NCI-H187 (cell line): ENCODE measurements at places on chromosomes 7 and 10.

GRCh38 chr7:135755351-135755753, 6.7 kb upstream of the FAM180A start:
- DNase-seq = no peak

DNA sequence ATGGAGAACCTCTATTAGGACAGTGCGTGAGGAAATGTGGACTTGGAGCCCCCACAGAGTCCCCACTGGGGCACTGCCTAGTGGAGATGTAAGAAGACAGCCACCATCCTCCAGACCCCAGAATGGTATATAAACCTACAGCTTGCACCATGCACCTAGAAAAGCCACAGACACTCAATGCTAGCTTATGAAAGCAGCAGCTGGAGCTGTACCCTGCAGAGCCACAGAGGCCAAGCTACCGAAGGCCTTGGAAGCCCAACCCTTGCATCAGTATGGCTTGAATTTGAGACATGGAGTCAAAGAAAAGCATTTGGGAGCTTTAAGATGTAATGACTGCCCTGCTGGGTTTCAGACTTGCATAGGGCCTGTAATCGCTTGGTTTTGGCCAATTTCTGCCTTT, 361.3 kb downstream of the ZNF248 start:
- DNase-seq = no peak

GRCh38 chr10:72740528-72740927, 48.6 kb downstream of the MCU start:
- no peak for DNase-seq

DNA sequence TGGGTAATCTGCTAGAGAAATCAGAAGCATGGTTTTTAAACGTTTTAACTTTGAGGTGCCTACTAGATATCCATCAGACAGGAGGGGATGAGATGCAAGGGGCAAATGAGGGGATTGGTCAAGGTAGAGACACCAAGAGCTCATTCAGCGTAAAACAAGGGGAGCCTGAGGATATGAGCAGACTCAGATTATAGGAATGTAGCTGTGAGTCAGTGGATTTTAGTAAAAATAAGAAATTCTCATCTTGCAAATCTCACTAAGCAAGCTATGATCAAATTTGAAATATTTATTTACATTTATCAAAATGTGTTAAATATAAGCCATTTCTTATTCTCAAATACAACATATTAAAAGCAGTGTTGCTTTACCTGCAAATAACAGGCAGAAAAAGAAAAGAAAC, 21.4 kb upstream of the TFEC start:
- no peak for DNase-seq

DNA sequence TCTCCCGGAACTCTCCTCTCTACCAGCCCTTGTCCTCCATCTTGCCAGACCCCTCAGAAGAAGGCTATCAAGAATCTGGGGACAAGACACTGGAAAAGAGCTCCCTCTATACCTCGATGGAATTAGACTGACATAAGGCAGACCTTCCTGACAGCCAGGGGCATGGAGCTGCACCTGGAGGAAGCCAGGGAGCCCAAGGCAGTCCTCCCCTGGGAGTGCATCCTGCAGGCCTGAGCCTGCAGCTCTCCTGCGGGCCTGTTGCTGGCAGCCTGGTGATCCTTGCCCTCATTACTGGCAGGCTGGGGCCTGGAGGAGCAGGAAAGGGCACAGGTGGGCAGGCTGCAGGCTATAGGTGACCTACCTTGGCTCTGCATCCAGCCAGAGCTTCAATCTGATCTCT, 323.4 kb downstream of the GRID1 start:
- no peak for DNase-seq

DNA sequence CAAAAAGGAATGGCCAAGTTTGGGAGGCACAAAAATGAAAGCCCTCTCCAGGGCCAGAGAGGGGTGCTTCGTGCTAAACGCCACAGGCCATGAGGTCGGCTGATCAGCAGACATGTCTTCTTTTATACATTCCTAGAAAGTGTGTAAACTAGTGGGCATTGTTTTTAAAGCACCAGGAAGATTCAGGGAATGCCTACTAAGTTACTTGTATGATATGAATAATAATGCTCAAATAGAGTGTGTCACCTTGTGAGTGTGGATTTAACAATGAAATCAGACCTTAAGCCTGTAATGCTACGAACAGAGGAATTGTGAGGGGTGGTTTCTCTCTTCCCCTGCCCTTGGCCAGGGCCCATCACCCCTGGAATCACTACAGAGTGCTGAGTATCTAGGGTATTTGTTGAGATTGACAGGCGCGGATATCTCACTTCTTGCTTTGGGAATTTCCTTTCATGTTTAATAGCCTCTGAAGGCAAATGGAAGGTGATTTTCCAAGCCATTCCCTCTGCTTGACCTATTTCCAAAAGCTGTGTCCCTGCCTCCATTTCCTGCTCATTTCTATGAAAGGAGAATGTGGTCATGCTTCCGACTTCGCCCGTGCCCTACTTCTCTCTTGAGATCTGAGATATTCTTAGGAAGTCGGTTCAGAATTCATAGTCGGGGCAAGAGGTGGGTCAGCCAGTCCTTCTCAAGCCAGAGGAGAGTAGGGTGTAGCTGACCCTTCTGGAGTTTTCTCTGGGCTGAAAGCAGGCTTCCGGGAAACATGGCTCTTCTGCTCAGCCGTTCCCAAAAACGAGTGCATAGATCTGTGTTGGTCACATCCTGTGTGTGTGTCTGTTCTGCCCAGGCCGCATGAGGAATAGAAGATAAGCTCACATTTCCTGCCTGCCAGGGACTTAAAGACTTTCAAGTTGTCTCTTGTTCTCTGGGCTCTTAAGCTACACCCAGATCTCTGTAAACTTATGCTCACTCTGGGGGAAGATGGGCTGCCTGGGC, 167.8 kb upstream of the ITGB1 start:
- DNase-seq = no peak

DNA sequence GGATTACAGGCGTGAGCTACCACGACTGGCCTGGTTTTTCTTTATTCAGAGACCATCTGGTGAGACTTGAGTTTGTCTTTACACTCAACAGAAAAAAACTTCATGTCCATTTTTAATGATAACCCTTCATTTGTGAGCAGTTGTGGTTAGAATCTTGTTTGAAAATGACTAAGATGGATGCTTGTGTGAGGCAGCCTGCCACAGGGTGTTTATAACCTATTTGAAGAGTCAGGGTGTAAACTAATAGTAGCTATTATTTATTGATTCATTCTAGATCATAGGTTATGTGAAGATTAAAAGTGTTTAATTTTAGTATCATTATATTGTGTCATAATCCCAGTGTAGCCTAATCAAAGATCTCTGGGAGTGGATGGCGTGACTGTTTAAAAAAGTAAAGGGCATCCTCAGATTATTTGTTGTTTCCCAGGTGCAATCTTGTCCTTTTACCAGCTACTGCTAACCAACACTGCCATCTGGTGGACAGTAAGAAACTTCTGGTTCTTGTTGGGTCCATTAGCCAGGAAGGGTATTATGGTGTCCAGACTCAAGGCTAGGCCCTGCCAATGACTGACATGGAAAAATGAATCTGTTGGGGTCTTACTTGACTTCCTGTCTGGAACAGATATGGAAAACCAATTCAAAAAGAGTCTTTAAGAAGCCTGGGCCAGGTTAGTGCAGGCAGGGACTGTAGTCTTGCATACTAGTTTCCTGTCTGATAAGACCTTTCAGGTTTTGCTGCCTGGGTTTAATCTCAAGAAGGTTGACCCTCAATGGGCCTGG, 24.9 kb downstream of the NRBF2 start:
- DNase-seq = no peak

DNA sequence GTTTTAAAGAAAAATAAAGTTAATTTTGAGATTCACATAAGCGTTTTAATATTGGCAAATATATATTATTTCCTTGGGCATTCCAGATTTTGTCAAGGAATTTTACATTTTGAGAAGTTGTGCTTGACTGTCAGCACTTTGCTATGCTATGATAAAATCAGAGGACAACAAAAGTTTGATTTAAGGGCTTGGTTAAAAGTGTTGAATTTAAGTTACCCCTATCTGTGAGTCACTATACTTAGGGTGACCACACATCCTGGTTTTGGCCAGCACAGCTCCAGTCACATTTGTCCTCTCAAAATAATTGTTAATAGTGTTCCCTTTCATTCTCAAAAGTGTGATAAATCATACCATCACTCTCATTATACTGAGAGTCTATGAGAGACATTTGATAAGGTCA, 34.2 kb upstream of the ANK3 start:
- DNase-seq = no peak

- no peak for DNase-seq
These were observed 21.0 kb upstream of the FAM241B start for GRCh38 chr10:69609077-69609476.

DNA sequence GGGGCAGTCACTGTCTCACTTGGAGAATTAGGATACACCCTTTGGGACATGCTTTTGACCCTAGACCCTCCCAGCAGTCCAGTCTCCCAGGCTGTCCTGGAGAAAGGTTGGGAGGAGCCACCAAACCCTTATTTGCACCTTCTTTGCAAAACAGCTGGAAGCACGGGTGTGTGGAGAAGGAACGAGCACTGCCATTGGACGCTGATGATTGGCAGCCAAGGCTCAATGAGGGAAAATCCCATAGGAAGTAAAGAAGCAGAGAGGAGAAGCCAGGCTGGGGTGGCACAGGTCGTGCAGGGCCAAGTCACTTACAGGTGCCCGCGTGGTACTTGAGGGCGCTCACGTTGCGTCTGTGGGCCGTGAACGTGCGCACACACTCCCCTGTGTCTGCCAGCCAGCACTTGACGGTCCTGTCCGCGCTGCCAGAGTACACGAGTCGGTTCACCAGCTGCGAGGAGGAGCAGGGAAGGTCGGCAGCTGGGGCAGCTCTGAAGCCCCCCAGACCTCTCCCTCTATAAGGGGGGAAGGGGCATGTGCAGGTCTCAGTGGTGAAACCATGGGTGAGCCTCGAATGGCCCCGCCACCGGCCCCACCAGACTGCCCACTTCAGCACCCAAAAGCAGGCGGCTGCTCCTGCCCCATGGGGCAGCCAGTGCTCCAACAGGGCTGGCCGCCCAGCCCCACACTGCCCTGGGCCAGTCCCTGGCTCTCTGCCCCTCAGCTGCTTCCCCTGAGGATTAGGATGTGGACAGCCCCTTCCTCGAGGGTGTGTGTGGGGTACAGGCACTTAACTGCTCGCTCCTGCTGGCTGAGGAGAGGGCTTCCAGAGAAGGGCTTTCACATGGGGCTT, 24.8 kb downstream of the WDR86 start:
- DNase-seq = no peak

DNA sequence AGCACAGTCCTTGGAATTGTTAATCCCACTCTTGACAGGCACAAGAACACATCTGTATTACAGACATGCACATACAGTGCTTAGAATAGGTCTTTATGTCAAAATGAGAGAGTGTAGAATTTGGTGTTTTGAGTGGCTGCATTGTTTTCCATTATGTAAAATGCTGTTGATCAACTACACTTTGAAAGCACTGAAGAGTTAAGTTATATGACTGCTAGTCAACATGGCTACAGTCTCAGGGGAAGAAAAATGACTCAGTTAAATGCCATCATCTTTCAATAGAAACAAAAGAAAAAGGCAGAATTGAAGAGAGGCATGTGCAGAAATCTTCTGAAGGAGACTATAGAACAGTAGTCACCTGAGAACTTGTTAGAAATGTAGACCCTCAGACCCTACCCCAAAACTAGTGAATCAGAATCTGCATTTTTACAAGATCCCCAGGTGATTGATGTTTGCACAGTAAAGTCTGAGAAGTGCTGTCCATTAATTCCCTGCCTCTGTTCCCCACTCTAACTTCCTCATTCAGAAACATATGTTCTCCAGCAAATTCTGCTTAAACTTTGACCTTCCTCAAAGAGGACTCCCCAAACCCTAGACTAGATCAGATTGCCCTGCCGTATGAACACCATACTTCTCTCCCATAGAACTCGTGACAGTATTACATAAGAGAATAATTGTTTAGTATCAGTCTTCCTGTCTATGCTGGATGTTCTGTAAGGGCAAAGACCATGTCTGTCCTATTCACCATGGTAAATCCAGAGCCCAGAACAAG, 16.0 kb downstream of the SND1 start:
- no peak for DNase-seq

- DNase-seq = no peak
These were observed 84.5 kb upstream of the PPP2R2D start for GRCh38 chr10:131816157-131816775.

GRCh38 chr7:157977717-157978496, 609.7 kb downstream of the PTPRN2 start:
- no peak for DNase-seq

DNA sequence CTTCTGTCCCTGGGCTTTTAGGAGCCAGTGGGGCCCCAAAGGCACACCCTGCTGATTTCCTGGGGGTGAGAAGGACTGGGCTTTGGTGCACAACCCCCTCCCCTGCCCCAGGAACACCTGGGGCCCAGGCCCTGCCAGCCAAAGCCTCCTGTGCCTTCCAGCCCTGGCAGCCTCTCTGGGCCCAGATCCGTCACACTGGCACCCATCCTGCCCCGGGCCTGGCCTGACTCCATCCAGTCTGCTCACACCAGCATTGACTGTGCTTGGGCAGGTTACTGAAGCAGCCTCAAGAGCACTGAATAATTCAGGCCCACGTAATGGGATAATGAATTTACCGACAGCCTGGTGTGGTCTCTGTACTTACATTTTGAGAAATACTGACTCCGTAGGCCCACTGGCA, 12.0 kb upstream of the COMTD1 start:
- DNase-seq = no peak

DNA sequence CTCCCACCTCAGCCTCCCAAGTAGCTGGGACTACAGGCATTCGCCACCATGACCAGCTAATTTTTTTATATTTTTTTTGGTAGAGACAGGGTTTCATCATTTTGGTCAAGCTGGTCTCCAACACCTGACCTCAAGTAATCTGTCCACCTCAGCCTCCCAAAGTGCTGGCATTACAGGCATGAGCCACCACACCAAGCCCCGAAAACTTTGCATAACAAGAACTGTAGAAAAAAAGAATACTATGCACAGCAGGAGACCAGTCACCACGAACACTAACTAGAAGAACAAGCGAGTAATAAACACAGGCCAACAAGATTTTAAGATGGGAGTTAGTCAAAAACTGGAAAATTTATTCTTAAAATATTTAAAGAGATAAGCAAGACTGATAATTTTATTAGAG, 447.0 kb downstream of the ETV1 start:
- no peak for DNase-seq

DNA sequence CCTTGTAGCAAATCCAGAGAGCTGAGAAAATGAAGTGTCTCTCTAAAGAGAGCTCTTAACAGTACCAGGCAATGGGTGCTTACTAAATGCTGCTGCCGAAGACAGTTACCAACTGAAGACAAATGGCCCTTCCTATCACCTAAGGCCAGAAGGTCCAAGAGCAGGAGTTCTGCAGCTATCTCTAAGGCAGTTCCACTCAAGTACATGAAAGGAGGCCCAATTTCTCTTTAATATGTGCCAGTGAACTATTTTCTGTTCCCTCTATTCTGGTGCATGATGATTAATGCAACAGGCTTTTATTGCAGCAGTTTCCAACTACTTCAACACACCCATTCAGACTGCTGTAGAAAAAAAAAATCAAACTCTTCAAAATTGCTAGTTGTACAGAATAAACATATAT, 122.5 kb downstream of the SLC25A13 start:
- DNase-seq = no peak

DNA sequence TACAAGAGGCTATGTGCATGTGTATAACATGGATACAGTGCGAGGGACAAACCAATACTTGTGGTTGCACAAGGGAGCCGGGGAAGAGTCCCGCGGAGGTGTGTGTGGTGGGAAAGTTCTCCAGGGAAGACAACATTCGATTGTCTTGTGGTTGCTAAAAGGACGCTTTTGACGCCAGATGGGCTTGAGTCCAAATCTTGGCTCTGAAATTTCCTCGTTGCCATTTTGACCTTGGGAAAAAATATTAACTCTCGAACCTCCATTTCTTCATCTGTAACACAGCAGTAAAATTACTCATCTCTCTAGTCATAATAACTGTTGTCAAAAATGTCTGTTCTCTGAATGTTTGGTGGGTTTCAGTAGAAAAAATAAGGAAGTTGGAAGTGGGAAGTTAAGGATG, 16.5 kb downstream of the PLXDC2 start:
- no peak for DNase-seq
